ENCODE measurements at places on chromosomes 3 and 15. TPM values are rescaled to one million over a fixed set of nuclear protein-coding genes. Genes with fewer than 3 reads are reported as not detected.
A peak's percentile ranks its signal among the peaks of the same experiment; 100 is the strongest.

DNA sequence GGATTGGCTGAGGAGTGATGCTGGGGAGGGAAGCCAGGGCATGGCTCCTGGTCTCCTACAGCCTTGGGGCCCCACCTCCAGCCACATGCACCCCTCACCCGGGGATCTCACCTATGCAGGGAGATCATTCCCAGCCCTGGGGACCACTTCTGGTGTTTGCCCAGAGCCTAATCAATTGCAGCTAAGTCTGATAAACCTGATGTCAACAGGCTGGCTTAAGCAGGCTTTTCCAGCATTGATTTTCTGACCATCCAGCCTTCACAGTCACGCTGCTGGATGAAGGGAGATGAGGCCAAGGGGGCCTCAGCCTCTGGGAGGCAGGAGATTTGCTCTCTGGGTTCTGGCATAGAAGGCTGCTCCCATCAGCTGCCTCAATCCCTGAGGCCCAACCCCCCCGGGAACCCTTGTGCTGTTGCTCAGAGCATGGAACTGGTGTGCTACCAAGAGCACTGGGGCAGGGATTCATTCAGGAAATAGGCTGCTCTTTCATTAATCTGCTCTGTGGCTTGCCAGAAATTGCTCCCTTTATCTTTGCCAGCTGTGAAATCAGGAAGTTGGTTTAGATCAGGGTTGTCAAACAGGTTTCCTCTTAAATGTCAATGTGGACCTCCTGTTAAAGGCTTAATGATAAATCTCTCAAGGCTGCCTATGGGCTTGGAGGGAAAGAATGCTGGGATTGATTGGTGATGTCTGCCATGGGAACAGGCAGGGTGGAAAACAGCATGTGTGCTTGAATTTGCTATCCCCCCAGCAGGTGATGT is 19.0 kb downstream of the FAM3D start:
- H3K4me3 ChIP-seq: no peak overlapping the region
- H3K27me3 ChIP-seq: no peaks in the 10 kb centered on the region
- H3K4me1 ChIP-seq: no peaks in the 10 kb centered on the region
- no peak for DNase-seq
- no peaks in the 10 kb centered on the region for H3K36me3 ChIP-seq

GRCh38 chr15:86089422-86089821 is 9.8 kb downstream of the AGBL1 start:
- no peaks in the 10 kb centered on the region for H3K4me1 ChIP-seq
- no peak for DNase-seq
- H3K27ac ChIP-seq: no peak overlapping the region
- H3K36me3 ChIP-seq: no peaks in the 10 kb centered on the region

The ATP13A5 gene
- not detected for total RNA-seq

GRCh38 chr3:190568036-190568435 is 54.2 kb downstream of the IL1RAP start:
- no peak for DNase-seq
- H3K27me3 ChIP-seq: no peaks in the 10 kb centered on the region
- no peaks in the 10 kb centered on the region for H3K36me3 ChIP-seq
- peaks cover 6% of the 10 kb centered on the region for H3K4me1 ChIP-seq

The TICRR gene
- 37.3 TPM for total RNA-seq

The C2CD4A gene
- not detected for total RNA-seq

- H3K27me3 ChIP-seq: no peaks in the 10 kb centered on the region
- H3K4me1 ChIP-seq: no peaks in the 10 kb centered on the region
- H3K4me3 ChIP-seq: no peak overlapping the region
- DNase-seq: no peak
Observed at GRCh38 chr3:12822725-12823373, 18.5 kb downstream of the RPL32 start.

GRCh38 chr3:127915115-127915936 is at the start of gene KBTBD12:
KBTBD12 (plus strand) TSS chr3:127915232; CDS start chr3:127923062, 7,830 bp downstream.
- peak within 1 kb of the TSS; percentile 56 for H3K4me3 ChIP-seq
- peaks cover 29% of the 10 kb centered on the region for H3K27me3 ChIP-seq
- no peaks in the 10 kb centered on the region for H3K4me1 ChIP-seq
- H3K36me3 ChIP-seq: no peaks in the 10 kb centered on the region

GRCh38 chr3:127448161-127448561 is 142.4 kb downstream of the TPRA1 start:
- no peaks in the 10 kb centered on the region for H3K36me3 ChIP-seq
- no peaks in the 10 kb centered on the region for H3K4me1 ChIP-seq
- no peak overlapping the region for H3K27ac ChIP-seq
- no peak overlapping the region for H3K4me3 ChIP-seq
- no peak for DNase-seq

The BFSP2 gene
- total RNA-seq: not detected

DNA sequence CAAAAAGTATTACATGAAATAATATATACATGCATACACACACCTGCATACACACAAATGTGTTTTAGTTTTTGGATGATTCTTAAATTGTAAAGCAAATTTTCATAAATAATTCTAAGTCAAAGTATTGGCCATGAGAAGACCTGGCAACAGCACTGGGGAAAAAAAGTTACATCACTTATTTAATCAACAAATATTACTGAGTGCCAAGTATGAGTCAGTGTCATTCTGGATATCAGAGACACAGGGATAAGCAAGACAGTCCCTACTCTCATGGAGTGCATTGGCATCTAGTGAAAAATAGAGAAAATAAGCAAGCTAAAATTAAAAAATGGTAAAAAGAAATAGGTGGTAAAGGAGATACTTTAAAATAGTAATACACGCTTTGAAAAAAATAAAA is 29.4 kb upstream of the GUCA1C start:
- no peaks in the 10 kb centered on the region for H3K4me1 ChIP-seq
- no peaks in the 10 kb centered on the region for H3K36me3 ChIP-seq
- H3K4me3 ChIP-seq: no peak overlapping the region
- no peak for DNase-seq

DNA sequence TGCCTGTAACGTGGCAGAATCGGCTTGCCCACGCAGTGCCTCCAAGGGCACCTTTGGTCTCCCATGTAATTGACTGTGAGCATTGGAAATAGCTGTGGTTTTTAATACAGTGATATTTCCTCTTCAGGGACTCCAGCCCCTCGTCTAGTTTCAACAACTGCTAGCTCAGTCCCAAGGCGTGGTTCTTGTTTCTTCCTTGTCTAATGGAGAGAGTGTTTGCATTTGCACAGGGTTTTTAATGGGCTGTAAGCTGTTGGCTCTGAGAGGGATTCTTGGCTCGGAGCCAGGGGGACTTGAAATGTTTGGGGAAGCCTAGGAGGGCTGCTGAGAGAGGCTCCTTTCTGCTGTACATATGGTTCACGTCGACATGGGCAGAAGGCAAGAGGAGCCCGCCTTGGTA is 86.2 kb downstream of the THSD4 start:
- peaks cover 1% of the 10 kb centered on the region for H3K27me3 ChIP-seq
- DNase-seq: no peak
- no peaks in the 10 kb centered on the region for H3K36me3 ChIP-seq
- H3K4me1 ChIP-seq: peaks cover 27% of the 10 kb centered on the region
- no peak overlapping the region for H3K4me3 ChIP-seq

- H3K36me3 ChIP-seq: no peaks in the 10 kb centered on the region
- no peaks in the 10 kb centered on the region for H3K27me3 ChIP-seq
- H3K27ac ChIP-seq: no peak overlapping the region
- no peak for DNase-seq
- H3K4me3 ChIP-seq: no peak overlapping the region
- H3K4me1 ChIP-seq: peaks cover 2% of the 10 kb centered on the region
Observed at GRCh38 chr3:156641618-156641975, 32.8 kb upstream of the TIPARP start.

GRCh38 chr3:74506246-74506645 is 108.2 kb downstream of the CNTN3 start:
- no peaks in the 10 kb centered on the region for H3K36me3 ChIP-seq
- H3K27me3 ChIP-seq: no peaks in the 10 kb centered on the region
- no peaks in the 10 kb centered on the region for H3K4me1 ChIP-seq
- H3K4me3 ChIP-seq: no peak overlapping the region
- no peak overlapping the region for H3K27ac ChIP-seq
- no peak for DNase-seq

The CP gene
- 2.6 TPM for total RNA-seq

DNA sequence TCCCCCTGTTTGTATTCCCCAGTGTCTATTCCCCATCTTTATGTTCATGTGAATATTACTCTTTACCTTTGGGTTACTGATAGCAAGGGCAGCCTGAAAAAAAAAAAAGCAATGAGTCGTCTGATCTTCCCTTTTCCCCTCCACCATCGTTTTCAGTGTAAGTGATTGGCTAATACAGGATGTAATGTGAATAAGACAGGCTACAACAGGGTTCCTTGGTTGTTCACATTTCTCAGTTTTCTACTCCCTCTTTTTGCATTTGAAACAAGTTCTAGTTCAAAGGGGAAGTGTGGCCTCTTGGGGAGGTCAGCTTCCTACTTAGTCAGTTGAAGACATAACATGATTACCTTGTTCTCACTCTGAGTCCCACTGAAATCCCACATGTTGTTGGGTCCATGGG is 278.0 kb upstream of the TRIM42 start:
- no peaks in the 10 kb centered on the region for H3K27me3 ChIP-seq
- no peak overlapping the region for H3K27ac ChIP-seq
- no peaks in the 10 kb centered on the region for H3K36me3 ChIP-seq
- no peak overlapping the region for H3K4me3 ChIP-seq

The FRMD4B gene
- total RNA-seq: 7.2 TPM

The OXNAD1 gene
- total RNA-seq: 24.8 TPM

GRCh38 chr3:98890181-98890835 is 11.2 kb downstream of the DCBLD2 start:
- H3K27ac ChIP-seq: no peak overlapping the region
- no peak overlapping the region for H3K4me3 ChIP-seq
- H3K27me3 ChIP-seq: no peaks in the 10 kb centered on the region
- peaks cover 17% of the 10 kb centered on the region for H3K4me1 ChIP-seq
- no peaks in the 10 kb centered on the region for H3K36me3 ChIP-seq
- DNase-seq: no peak

- H3K27ac ChIP-seq: no peak overlapping the region
- H3K36me3 ChIP-seq: peaks cover 2% of the 10 kb centered on the region
- DNase-seq: no peak
Observed at GRCh38 chr3:138681463-138682220, 73.1 kb downstream of the FAIM start.

The TIMP4 gene
- 8.7 TPM for total RNA-seq

The TCTA gene
- 7.4 TPM for total RNA-seq

GRCh38 chr15:69304182-69304545 is 5.5 kb downstream of the PAQR5 start:
- DNase-seq: no peak
- H3K4me3 ChIP-seq: no peak overlapping the region
- H3K36me3 ChIP-seq: no peaks in the 10 kb centered on the region

DNA sequence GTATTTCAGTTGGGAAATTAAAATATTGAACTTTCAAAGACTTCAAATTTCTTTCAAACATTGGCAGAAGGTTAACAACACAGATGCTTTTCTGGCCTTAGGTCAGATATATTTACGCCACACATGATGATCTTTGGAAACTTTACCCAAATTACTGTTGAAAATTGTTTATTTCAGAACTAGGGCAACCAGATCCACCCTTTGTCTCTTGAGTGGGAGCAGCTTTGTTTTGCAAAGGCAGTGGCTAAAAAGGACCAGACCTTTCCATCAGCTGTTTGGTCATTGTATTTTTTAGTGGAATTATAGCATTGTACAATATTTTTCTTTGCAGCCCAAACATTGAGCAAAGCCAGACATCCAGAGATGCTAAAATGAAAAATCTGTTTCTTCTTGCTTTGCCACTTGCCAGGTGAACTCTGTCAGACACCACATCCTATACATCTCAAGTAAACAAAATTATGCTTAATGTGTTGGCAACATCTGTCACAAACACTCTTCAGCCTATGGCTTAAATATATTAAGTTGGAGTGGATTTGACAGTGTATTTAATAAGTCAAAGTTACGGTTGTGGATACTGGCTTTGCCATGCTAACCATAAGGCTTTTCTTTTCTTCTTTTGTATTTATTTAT is 651.9 kb downstream of the RBMS3 start:
- H3K4me1 ChIP-seq: peaks cover 2% of the 10 kb centered on the region
- H3K27me3 ChIP-seq: no peaks in the 10 kb centered on the region
- no peak for DNase-seq
- H3K36me3 ChIP-seq: no peaks in the 10 kb centered on the region
- no peak overlapping the region for H3K4me3 ChIP-seq

Measured in H1 (cell line).